ENCODE measurements at places on chromosomes 2 and 18.

DNA sequence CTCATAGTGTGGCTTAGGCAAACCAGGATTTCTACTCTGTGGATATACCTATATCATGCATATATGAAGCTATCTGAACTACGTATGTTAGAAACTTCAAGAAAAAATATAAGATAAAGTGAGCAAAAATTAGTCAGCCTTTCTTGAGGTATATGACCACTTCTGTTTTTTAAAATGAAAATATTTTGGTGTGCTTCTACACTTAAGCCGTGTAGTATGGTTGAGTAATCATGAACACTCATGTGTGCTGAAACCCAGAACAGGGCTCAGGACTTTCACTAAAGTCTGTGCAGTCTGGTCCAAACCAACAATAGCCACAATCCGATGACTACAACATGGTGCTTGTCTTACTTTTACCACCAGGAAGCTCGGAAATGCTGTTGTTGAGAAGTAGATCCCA lies 48.9 kb upstream of the TMEM177 start:
- no peak for DNase-seq

GRCh38 chr2:171598713-171599319 lies 76.5 kb downstream of the CYBRD1 start:
- DNase-seq, result peak; percentile 79

DNA sequence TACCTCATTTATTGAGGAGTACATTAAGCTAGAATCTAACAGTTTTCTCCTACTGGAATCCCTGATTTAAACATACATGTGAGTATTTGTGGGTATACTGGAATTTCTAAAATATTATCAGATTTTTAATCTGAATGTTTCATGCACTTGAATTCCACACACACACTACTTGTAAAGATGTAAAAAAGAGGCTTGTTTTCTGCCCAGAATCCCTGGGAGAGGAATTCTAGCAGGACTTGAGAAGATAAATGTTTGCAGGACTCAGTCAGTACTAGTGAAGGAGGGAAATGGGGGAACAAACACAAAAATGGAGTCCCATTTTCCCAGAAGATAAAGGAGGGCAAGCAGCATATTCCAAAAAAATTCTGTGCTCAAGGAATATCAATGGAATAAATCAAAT lies 17.0 kb downstream of the COL5A2 start:
- DNase-seq, result no peak

DNA sequence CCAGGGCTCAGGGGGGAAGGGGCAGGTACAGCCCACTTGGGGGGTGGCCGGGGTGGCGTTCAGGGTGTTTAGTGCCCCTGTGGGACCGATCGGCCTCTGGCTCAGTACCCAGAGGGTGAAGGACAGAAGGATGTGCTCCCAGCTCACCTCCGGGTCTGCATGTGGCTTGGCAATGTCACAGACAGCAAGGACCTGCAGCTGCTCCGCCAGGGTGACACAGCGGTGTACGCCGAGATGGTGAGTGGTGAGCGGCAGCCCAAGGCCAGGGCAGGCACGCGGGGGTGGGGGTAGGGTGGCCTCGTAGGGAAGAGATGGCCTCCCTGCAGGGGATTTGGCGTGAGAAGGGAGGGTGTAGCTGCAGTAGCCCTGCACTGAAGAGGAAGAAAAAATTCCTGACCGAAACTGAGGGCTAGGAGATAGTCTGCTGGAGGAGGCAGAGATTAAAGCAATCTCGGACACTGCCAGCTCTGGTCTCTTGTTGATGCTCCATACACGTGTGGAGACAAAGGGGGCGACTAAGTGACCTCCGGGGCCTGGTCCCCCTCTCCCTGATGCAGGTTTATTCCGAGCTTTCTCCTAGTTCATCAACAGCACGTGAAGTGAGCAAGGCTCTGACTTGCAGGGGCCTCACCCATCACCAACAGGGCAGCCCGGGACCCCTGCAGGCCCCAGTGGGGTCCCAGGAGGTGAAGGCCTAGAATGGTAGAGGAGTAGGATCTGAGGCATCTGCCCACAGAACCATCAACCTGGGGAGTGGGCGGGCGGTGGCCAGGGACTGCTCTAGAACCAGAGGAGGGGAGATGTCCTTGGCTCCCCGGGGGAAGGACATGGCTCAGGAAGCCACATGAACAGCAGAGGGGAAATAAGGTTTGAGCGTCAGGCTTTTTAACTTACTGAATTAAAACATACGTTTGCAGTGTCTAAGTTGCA lies 45.4 kb downstream of the FER1L5 start:
- DNase-seq, result no peak

DNA sequence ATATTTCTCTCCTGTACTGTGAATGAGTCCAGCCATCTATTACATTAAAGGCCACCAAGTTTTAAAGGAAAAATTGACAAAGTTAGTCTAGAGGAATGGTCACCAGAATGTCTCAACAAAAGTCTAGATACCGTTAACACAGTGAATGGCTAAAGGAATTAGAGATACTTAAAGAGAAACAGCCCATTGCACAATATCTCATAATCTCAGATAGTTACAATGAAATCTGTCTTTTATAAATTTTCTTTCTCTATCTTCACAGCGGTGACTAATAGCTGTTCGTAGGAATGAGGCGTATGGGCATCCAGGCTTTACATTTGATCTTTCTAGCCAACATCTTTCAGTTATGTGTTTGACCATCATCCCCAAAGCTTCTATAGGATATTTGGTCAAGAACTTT lies 30.6 kb downstream of the R3HDM1 start:
- no peak for DNase-seq

- DNase-seq, result no peak
Measured at GRCh38 chr2:158731386-158731785, 63.7 kb upstream of the DAPL1 start.

GRCh38 chr2:158890296-158890905 lies 78.0 kb upstream of the TANC1 start:
- no peak for DNase-seq

GRCh38 chr2:69514406-69514805 lies 77.2 kb upstream of the NFU1 start:
- peak; percentile 45 for DNase-seq

- no peak for DNase-seq
Measured at GRCh38 chr2:24080701-24081100, 3.9 kb downstream of the TP53I3 start.

DNA sequence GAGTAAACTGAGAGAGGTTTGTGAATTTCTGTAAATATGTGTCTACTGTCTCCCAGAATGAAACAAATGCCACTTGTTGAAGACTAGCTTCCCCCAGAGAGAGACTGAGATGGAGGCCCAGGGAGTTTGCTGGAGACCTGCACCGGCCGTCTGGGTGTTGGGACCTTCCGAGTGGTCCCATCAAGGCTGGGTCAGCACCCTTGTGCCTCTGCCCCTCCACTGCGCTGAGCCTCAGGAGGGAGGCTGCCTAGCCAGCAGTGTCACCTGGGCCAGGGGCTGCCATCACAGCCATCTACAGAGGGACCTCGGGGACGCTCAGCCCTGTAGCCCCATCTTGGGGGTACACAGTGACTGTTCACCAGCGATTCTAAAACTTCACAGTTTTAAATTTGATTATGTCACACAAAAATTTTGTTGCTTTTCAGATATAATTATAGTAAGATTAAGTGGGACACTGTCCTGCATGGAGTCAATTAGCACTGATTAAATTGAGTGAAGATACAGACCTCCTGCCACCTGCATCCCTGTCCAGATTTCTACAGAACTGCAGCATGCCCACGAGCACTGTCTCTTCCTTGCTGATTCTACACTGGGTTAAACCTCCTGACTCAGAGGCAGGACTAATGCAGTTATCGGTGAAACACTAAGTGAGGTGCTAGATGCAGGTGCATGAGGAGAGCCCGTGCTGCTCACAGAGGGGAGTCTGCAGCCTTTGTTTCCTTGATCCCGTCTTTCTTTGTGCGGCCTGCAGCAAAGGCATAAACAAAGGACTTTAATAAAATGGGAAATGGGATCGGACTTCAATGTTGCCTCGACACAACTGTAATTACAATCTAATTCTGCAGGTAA lies 50.5 kb downstream of the TMEM18 start:
- DNase-seq, result no peak

- no peak for DNase-seq
Measured at GRCh38 chr2:12616456-12617156, 100.1 kb upstream of the TRIB2 start.
